ENCODE measurements at places on chromosomes 16 and 17.

GRCh38 chr16:13439766-13440165, 480.2 kb upstream of the ERCC4 start:
- DNase-seq, result no peak

DNA sequence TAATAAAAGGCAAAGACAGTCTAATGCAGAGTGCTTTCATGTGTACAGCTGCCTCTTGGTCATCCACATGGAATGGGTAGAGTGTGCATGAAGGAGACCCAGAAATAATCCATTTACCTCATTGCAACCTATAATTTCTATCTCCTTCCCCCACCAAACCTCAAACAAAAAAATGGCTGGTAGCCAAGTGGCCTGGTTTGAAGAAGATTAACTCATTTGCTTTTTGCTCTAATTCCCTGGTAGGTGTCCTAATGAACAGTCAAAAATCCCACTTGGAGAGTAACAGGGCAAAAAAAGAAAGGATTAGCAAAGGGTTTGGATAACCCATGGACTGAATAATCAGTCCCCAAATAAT, 13.0 kb upstream of the LYRM9 start:
- DNase-seq, result no peak

GRCh38 chr16:65619606-65620005, 497.7 kb upstream of the CDH11 start:
- no peak for DNase-seq

GRCh38 chr17:4657678-4658077, 16.2 kb upstream of the ALOX15 start:
- no peak for DNase-seq

DNA sequence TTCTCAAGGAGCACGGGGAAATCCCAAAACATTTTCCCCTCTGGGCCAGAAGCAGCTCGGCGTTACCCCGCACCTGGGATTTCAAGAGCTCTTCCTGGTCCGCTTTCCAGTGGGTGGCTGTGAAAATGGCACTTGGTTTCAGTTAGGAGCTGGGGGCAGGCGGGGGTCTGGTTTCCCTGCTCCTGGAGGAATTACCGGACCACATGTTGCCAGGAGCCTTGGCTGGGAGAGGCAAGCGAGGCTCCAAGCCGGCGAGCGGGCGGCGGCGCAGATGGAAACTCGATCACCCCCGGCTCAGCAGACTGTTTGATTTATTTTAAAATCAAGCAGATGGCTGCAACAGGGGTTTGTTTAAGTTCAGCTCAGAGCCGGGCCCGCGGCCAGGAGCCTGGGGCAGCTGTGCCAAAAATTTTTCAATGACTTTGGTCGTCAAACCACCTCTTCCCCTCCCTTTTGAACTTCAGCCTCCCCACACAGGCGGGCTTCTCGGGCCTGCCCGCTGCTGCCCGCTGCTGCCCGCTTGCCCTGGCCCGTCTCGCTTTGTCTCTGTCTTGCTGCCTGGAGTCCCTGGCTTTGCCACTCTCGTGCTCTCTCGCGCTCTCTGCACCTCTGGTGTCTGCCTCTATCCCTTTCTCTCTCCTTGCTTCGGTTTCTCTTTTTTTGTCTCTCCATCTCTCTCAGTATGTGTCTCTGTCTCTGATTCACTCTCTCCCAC, 108.0 kb upstream of the CIBAR2 start:
- no peak for DNase-seq

DNA sequence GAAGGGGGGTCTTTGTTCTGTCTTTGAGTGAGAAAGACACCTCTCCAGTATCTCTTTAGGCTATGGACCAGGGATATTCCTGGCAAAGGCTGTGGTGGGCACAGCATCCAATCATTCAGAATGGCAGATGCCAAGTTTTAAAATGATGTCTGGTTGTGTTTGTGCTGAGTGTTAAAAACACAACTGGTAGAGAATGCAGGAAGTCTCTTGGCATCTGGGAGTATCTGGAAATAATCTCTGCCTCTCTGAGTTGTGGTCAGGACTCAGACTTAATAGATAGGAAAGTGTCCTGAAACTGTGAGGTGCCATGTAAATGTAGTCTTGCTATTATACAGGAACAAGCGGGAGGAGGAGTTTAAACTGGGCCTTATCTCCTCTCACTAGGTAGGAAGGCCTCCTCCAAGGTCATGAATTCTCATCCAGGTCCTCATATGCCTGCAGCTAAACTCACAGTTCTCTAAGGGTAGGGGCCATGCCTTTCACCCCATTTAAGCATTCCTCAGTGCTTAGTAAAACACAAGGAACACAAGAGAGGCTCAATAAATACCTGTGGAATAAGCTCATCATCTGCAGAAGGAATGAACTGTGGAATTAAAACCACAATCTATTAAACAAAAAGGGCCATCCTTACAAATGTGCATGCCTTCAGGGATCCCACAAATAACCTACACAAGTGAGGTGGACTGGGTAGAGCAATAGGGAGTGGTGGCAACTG, 317.6 kb downstream of the CBLN1 start:
- DNase-seq, result no peak

DNA sequence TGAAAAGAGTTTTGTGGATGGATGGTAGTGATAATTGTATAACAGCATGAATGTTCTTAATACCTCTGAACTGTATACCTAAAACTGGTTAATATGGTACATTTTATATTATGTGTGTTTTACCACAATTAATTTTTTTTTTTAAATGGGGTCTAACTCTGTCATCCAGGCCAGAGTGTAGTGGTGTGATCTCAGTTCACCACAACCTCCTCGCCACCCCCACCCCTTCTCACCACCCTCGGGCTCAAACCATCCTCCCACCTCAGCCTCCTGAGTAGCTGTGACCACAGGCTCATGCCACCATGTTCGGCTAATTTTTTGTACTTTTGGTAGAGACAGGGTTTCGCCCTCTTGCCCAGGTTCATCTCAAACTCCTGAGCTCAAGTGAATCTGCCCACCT, 123.2 kb downstream of the CDRT15L2 start:
- no peak for DNase-seq

GRCh38 chr17:56754523-56755208, 79.1 kb downstream of the C17orf67 start:
- no peak for DNase-seq

DNA sequence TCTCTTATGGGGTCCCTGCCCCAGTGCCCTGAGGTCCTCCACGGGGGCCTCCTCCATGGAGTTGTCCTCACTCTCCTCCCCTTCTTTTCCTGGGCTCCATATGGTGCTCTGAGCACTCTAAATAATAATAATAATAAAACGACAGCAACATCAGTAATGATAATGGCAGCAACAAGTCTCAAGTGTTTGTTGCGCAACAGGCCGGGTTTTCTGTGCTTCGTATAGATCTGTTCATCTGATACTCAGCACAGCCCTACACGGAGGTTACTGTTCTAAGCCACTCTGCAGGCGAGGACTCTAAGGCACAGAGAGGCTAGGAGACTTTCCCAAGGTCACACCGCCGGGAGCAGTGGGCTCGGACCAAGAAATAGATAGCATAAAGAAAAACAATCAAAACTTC, 13.7 kb downstream of the CIBAR2 start:
- DNase-seq, result no peak

DNA sequence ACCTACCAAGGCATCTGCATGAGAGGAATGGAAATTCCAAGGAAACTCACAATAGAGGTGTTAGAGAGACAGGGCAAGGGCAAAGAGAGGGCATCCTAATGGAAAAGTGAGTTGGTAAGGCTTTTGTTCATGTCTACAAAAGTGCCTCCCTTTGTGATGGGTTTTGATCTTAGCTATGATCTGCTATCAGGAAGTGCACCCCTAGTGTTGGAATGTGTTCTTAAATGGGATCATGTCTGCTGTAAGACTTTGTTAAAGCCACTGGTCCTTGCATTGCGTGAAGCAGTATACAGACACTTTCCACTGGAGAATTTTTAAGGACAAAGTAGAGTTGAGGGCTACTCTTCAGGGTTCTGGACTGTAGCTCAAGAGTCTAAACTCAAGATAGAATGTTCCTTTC, 92.0 kb downstream of the MAP2K6 start:
- no peak for DNase-seq

- DNase-seq, result no peak
These were observed 448.1 kb upstream of the DYNLRB2 start for GRCh38 chr16:80092681-80093080.

DNA sequence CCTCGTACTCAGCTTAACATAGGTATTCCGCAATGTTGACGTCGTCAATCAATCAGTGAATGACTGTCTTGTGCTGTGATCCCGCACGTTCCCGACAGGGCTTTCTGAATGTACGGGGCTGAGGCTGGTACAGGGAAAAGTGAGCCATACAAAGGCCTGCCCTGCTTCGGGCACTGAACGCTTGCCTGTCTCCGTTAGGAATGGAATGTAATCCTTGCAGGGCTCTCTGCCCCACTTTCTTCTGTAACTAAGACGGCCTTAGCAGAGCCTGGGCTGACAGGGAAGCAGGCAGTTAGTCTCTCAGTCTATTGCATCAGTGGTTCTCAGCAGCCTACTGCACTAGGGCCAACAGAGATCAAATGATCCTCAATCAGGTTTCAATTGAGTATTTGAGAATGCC, 16.2 kb upstream of the MYH3 start:
- DNase-seq, result no peak

- no peak for DNase-seq
These were observed 144.4 kb downstream of the HAPSTR1 start for GRCh38 chr16:9235867-9236266.

DNA sequence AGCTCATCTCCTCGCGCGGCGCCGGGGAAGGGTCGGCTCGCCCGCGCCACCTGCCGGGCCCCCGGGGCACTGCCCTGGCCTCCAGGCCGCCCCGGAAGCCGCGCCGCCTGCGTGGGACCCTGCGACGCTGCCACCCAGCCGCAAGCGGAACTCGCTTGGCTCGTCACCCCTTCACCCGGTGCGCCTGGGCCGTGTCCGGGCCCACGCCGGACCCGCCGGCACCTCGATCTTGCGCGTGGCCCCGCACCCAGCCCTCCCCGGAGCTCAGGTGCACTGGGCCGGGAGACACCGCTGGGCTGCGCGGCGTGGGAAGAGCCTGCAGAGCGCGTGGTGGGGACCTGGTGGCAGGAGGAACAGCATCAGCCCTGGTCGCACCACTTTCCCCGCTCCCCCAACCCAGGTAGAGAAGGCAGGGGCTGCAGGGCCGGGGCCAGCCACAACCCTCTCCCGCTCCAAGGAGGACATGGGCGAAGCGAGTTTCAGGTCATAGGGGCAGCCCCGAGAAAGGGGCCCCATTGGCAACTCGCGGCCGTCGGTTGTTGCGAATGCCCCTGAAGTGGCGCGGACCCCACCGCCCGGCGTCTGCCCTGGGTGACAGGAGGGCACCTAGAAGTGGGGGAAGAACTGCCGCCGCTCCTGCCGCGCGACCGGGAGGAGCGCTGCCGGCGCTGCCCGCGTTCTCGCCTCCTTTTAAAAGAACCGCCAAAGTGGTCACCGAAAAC, 363 bp upstream of the MIF4GD start:
- peak; percentile 72 for DNase-seq

DNA sequence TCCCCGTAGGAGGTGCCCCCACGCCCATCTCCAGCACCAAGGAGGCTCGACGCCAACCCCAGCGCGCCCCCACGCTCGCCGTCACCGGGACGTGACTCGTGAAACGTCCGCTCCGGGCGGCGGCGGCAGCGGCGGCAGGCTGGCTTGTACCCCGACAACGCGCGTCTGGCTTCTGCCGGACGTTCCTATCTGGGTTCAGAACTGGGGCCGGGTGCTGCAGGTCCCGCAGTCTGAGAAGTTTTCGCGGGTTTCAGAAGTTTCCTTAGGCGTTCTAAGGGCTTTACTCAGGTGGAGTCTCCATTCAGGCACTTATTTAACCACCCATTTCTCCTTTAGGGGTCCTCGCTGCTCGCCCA, 672 bp upstream of the ALKBH5 start:
- peak; percentile 71 for DNase-seq

- DNase-seq, result no peak
These were observed 38.2 kb downstream of the GRB2 start for GRCh38 chr17:75367312-75367711.

GRCh38 chr16:76276745-76277438, at the start of gene CNTNAP4:
CNTNAP4 (plus strand) TSS chr16:76277401; CDS start chr16:76277663, 262 bp downstream.
- DNase-seq, result no peak

DNA sequence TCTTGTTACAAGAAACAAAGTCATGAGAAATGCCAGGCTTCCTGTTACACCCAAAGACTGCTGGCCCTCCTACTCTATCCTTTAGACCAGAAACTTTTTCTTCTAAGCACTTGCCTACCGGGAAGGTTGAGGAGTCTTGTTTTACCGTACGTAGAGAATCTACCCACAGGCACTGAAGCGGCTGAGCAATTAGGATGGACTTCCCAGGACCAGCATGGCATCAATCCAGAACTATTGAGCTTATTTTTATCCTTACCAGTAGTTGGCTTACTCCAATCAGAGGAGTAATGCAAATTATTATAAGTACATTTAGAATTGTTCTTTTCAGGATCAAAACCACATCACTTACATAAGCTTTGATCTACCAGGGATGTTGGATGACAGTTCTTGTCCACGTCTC, 25.6 kb downstream of the CEP95 start:
- no peak for DNase-seq

DNA sequence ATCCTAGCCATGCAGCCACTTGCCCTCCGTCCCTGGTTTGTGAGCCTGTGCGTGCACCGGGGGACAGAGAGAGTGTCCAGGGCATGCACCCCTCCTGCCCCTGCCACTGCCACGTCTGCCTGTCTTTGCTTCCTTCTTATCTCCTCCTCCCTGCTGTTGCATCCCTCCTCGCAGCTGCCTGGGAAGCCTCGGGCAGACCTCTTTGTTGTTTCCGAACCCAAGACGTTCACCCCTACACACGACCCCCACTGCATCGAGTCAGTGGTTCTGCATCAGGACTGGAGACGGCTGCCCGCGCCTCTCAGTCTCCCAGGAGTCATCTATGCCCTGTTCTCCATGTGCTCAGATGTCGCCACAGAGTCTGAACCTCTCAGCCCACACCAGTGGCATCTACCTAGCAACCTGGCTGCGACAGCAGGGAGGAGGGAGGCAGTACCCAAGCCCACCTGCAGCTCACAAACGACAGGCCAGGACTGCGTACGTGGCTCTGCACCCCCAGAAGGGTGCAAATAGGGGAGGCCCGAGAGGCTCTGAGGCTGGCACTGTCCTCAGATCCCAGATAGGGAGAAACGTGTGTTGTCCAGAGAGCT, 5.2 kb downstream of the TIMP2 start:
- DNase-seq, result no peak

GRCh38 chr17:13635951-13636350, 34.2 kb upstream of the HS3ST3A1 start:
- no peak for DNase-seq

DNA sequence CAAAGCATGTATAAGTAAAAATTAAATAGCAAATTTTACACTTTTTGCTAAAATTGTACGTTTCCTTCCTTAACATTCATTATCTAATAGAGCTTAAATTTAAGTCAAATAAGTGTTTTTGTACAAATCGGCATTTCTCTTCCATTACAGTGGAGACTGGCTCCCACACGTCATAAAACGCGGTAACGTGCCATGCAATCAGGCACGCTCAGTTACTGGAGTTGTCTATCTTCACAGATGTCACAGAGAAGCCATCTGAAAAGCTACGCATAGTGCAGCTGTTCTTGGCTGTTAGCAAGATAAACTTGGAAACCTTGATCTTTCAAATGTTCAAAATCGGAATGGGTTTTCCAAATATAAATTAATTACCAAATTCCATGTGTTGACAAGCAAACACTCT, 165.3 kb downstream of the STX8 start:
- no peak for DNase-seq

GRCh38 chr16:74607310-74607961, 522 bp upstream of the GLG1 start:
- DNase-seq, result no peak
